CD4-positive, CD25-positive, alpha-beta regulatory T cell (primary cell): ENCODE measurements at places on chromosomes 11 and 22.

GRCh38 chr22:50208939-50209892, 8.4 kb downstream of the SELENOO start:
- no peaks in the 10 kb centered on the region for H3K27me3 ChIP-seq
- no peak overlapping the region for H3K27ac ChIP-seq
- H3K36me3 ChIP-seq = peaks cover 44% of the 10 kb centered on the region

DNA sequence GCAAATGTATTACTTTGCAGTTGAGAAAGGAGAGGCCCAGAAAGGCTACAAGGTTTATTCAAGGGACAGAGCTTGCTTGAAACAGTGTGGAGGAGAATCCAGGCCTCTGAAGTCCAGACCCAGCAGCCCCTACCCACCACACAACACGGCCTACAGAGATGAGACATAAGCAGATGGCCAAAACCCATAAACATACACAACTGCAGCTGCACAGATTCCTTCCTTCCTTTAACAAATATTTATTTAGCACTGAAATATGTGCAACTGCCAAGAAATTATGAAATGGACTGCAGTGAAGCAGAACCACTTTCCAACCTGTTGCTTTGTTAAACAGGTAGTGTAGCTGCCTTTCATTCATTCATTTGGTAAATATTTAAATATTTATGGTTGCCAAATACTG, 122.3 kb downstream of the SPATA19 start:
- H3K27ac ChIP-seq = no peak overlapping the region
- no peaks in the 10 kb centered on the region for H3K27me3 ChIP-seq
- H3K36me3 ChIP-seq = no peaks in the 10 kb centered on the region
- no peak for DNase-seq
- no peak overlapping the region for H3K4me3 ChIP-seq

- DNase-seq = no peak
- H3K27me3 ChIP-seq = no peaks in the 10 kb centered on the region
- no peaks in the 10 kb centered on the region for H3K36me3 ChIP-seq
- no peak overlapping the region for H3K27ac ChIP-seq
- no peak overlapping the region for H3K4me3 ChIP-seq
These were observed 192.6 kb downstream of the DSCAML1 start for GRCh38 chr11:117604336-117604995.

- no peaks in the 10 kb centered on the region for H3K4me1 ChIP-seq
- H3K27me3 ChIP-seq = no peaks in the 10 kb centered on the region
- H3K36me3 ChIP-seq = no peaks in the 10 kb centered on the region
- H3K4me3 ChIP-seq = no peak overlapping the region
- DNase-seq = no peak
These were observed 2.4 kb upstream of the FGF3 start for GRCh38 chr11:69821511-69822040.

DNA sequence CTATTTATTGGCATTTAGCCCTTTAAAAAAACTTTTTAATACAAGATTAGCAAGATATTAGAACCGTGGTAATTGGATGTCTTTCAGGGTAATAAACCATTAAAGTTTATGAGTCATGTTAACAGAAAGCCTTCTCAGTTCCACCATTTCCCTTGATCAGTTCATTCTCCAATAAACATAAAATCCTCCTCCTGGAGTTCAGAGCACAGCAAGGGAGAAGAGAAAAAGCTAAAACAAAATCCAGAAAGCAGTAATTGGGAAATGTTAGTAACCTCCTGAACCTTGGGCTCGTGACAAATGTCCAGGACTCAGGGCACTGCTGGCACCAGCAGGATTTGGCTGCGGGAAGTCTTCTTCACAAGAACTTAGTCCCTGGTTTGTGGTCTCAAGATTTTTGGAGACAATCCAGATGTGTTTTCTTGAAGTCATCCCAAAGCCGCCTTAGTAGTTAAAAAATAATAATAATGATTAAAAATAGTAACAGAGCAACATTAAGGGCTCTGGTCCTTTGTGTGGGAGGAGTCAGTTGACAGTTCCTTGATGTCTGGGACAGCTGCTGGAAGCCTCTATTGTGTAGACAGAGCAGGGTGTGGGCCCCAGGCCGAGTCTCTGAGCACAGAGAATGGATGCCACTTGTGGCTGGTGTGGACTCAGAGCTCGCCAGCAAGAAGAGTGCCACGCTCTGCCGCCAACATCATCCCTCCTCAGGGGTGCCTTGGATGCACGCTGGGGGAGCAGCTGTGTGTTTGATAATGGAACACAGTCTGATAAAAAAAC, 43.4 kb upstream of the PITPNB start:
- H3K27me3 ChIP-seq = no peaks in the 10 kb centered on the region
- no peak overlapping the region for H3K27ac ChIP-seq
- DNase-seq = no peak
